ENCODE measurements at places on chromosomes 6 and 20.

- DNase-seq = no peak
Observed at GRCh38 chr6:113104541-113104940, 752.6 kb upstream of the MARCKS start.

DNA sequence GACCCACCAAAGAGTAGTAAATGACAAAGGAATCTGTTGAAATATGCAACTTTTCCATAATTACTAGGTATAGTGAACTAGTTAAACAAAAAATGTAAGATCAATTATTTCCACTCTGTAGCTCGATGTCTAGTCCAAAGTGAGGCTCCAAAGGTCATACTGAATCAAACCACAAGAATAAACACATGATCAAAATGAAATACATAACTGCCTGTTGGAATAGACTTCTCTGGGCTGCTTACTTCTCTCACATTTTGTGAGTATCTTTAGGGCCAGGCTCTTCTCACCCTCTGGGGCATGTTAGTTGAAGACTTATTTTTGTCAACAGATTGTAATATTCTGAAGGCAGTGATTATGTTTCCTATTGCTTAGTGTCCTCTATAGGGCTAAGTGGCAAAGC lies 103.7 kb upstream of the TMEM170B start:
- DNase-seq = no peak

GRCh38 chr20:25054096-25054820 lies 3.7 kb downstream of the ACSS1 start:
- no peak for DNase-seq

DNA sequence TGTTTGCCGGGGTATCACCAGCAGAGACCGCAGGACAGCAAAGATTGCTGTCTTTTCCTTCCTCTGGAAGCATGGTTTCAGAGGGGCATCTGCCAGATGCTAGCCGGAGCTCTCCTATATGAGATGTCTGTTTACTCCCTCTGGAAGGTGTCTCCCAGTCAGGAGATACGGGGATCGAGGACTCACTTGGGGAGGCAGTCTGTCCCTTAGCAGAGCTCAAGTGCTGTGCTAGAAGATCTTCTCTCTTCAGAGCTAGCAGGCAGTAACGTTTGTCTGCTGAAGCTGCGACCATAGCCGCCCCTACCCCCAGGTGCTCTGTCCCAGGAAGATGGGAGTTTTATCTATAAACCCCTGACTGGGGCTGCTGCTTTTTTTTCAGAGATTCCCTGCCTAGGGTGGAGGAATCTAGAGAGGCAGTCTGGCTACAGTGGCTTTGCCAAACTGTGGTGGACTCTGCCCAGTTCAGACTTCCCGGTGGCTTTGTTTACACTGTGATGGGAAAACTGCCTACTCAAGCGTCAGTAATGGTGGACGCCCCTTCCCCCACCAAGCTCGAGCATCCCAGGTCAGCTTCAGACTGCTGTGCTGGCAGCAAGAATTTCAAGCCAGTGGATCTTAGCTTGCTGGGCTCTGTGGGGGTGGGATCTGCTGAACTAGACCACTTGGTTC lies 133.0 kb upstream of the FLRT3 start:
- no peak for DNase-seq

DNA sequence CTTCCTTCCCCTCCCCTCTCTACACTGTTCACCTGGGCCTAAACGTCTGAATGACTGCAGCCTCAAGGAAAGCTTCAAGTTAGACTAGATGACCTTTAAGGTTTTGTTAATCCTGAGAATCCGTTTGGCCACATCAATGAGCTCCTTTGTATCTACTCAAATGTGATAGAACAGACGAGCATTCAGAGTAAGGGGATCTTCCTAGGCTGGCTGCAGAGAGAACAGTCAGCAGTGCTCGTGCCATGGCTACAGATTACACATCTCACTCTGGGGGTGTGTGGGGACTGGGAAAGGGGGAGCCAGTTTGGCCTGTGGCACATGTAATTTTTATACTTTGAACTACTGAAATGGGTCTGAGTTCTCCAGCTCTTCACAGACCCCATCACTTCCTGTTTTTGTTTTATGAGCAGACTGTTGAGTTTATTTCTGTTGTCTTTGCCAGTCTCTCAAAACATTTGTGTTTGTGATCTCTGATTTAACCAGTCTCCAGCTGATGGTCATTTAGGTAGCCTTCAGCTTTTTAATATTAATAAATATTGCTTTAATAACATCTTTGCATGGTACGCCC lies 50.9 kb downstream of the KCNS1 start:
- DNase-seq = no peak

DNA sequence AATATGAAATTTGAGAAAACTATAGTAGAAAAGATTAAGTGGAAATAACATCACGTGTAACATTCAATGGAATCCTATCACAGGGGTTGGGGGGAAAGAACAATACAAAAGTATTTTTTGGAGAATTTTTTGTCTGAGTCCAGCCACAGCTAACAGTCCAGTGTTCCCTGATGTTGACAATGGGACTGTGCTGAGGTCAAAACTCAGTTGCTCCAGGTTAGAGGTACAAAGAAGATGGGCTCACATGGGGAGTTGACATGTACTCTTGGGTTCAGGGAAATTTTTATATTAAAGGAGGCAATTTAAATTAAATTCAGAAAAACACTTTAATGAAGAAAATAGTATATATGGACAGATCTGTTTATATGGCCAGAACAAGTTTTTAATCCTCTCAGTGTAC lies 995 bp downstream of the MYCT1 start:
- DNase-seq = no peak

DNA sequence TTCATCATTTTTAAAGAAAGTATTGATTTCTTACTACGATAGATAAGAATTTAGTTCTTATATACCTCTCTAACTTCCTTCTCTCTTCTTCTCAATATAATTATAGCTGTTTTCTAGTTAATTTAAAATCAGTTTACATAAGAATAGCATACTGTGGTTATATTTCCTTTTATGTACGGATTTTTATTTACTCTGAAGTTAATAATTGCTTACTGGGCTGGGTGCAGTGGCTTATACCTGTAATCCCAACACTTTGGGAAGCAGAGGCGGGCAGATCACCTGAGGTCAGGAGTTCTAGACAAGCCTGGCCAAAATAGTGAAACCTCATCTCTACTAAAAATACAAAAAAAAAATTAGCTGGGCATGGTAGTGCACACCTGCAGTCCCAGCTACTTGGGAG lies 9.7 kb downstream of the ACSS2 start:
- no peak for DNase-seq

GRCh38 chr6:139418481-139419132 lies 44.2 kb upstream of the CITED2 start:
- DNase-seq = no peak

DNA sequence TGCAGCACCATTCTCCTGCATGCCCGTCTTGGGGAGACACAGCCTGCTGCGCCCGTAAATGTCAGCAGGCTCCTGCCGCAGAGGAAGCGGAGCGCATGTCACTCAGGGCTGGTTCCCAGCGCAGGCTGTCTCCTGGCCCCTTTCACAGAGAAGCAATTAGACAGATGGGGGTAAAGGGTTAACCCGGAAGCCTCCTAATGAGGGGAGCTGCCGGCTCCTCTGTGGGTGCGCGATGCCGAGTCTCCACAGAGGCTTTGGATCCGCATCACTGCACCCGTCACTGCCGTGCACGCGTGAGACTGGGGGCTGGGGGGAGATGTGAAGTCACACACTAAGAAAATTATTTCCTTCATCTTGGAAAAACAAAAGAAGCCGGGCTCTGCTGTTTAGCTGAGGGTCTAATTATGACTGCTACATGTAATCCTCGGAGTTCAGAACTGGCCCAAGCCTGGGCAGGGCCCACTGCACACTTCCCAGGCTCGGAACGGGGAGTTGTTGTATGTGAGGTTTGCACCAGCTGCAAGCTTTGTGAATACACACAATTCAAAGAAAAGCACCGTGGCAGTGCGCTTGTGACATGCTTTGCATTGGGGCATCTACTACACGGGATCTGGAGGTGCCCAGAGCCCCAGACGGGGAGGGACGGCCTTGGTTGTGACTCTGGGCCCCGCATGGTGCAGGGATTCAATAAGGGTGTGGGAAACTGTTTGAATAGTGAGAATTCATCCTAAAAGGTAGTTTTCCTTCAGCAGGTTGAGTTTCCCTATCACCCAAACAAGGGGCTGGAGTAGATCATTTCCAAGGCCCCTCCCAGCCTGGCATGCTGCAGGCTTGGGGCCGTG lies 331.6 kb downstream of the TAF4 start:
- no peak for DNase-seq

GRCh38 chr6:108831104-108831503 lies 17.1 kb upstream of the ARMC2 start:
- no peak for DNase-seq

- DNase-seq = no peak
Observed at GRCh38 chr6:27327023-27327738, 15.1 kb upstream of the POM121L2 start.

DNA sequence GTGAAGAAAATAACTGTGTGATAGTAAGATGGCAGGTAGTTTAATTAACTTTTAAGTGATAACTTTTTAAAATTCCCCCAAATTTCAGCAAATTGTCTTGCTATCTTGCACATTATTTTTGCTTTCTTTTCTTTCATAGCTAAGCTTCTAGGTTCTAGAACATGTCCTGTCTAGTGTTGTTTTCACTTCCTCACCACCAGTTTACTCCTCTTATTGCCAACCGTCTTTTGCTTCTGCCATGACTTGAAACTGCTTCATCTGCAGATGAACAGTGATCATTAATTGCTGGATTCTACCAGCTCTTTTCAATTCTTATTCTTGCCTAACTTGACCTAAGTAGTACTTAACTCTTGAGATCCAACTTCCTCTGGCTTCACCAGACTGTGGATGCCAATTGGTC lies 137.8 kb downstream of the CENPW start:
- DNase-seq = no peak

- no peak for DNase-seq
Observed at GRCh38 chr6:17417817-17418216, 24.4 kb downstream of the CAP2 start.

DNA sequence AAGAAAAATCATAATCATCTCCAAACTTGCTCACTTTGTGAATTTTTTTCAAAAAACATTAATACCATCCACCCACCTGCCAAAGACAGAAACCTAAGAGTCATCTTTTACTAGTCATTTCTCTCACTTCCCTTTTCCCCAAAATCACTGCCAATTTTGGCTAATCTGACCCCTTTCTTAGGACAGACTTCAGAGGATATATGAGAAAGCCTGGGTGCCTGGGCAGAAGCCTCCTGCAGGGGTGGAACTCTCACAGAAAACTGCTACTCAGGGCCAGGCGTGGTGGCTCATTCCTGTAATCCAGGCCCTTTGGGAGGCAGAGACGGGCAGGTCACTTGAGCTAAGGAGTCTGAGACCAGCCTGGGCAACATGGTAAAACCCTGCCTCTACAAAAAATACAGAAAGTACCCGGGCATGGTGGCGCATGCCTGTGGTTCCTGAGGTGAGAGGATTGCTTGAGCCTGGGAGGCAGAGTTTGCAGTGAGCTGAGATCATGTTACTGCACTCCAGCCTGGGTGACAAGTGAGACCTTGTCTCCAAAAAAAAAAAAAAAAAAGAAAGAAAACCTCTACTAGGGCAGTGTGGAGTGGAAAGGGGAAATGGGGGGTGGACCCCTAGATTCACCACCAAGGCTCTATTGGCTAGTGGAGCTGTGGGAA lies 3.8 kb downstream of the DEK start:
- DNase-seq = peak; percentile 21

DNA sequence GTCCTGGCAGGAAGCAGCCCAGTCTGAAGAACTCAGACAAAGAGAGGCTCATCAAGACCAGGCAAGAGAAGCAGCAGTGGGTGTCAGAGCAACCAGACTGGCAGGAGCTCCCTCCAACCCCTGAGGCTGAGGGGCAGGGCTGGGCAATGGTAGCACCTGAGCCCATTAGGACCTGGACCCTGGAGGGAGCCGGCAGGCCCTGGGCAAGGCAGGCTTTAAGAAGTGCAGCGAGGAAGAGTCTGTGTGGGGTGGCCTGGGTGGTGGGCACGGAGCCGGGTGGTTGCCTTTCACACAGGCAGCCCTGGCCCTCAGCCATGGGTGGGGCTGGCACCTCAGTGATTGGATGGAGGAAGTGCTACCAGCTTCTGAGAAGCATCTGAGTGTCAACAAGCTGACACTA lies 33.1 kb upstream of the IRF4 start:
- no peak for DNase-seq

- no peak for DNase-seq
Observed at GRCh38 chr20:5141615-5142014, 14.8 kb downstream of the CDS2 start.

- no peak for DNase-seq
Observed at GRCh38 chr6:41785254-41785653, 2.2 kb upstream of the TOMM6 start.

- peak; percentile 81 for DNase-seq
Observed at GRCh38 chr6:157873735-157874344, 50.8 kb downstream of the SNX9 start.

- no peak for DNase-seq
Observed at GRCh38 chr6:63804381-63804956, 168.9 kb downstream of the PHF3 start.

DNA sequence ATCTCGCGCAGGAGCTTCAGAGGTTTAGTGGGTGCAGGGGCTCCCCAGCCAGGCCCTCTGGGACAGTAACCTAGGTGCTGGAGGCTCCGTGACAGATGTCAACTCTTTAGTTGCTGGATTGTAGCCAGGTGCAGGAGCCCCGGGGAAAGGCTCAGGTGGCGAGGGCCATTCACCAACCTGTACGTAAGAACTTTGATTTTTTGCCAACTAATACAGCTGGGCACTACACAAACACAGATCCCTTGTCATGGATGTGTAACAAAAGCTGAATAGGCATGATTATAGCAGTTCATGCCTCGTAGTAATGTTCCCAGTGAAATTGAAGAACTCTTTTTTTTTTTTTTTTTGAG lies 82.6 kb downstream of the CDC5L start:
- DNase-seq = no peak

DNA sequence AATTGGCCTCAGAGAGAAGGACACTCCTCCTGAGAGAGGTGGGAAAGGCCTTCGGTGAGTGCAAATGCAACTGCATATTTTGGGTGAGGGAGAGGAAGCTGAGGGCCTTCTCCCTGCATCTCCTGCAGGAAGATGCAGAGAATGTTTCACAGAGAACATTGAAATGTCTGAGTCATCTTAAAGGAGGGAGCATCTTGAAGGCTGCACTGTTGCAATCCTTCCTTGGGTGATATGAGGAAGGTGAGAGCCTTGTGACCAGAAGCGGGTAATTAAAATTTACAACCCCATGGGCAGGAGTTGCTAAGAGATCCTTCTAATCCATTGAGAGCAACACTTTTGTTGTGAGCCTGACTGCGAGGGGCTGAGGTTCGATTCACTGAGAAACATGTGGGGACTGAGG lies 375.7 kb upstream of the MARCKS start:
- DNase-seq = no peak

GRCh38 chr6:15960740-15961634 lies 167.9 kb upstream of the MYLIP start:
- DNase-seq = no peak

DNA sequence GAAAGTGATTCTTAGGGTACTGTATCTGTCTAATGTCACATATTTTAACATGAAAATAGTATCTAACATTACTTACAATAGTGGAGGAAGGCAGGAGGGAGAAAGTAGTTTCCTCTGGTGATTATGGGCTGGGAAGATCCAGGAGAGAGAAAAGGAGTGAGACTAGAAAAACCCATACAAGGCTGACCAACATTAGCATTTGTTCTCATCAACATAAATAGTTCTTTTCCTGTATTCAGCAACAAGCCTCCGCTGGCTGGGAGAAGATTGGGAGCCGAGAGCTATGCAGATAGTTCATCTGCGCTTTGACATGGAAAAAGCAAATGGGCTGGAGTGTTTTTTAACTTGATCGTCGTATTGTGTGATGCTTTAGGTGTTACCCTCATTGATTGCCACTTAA lies 239.4 kb downstream of the PHACTR1 start:
- DNase-seq = no peak
